Spinal cord (tissue), 10 donors: ENCODE measurements at places on chromosomes 1 and 21. TPM values are rescaled to one million over a fixed set of nuclear protein-coding genes. Genes with fewer than 3 reads are reported as not detected.

GRCh38 chr1:236103059-236103458 lies 38.2 kb upstream of the NID1 start:
- no peaks in the 10 kb centered on the region for H3K27me3 ChIP-seq
- H3K4me3 ChIP-seq, result no peak overlapping the region
- DNase-seq, result no peak
- no peaks in the 10 kb centered on the region for H3K36me3 ChIP-seq
- H3K27ac ChIP-seq, result no peak overlapping the region

DNA sequence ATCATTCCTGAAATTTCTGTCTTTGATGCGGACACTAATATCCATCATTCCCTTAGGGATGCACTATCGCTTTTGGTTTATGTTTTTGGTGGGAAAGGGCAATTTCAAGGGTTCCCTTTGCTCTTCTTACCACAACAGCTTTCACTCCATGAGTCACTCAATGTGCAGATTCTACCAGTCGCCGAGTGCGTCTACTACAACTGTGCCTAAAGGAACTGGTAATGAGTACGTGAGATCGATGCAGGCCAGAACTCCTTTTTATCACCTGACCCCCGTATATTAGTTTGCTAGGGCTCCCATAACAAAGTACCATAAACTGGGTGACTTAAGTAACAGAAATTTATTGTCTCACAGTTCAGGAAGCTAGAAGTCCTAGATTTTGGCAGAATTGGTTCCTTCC lies 27.5 kb upstream of the TMEM54 start:
- no peak overlapping the region for H3K4me3 ChIP-seq
- H3K4me1 ChIP-seq, result peaks cover 17% of the 10 kb centered on the region
- no peak for DNase-seq
- H3K36me3 ChIP-seq, result no peaks in the 10 kb centered on the region
- H3K27ac ChIP-seq, result no peak overlapping the region
- H3K27me3 ChIP-seq, result peaks cover 19% of the 10 kb centered on the region

GRCh38 chr1:46533179-46533864 lies 18.1 kb downstream of the KNCN start:
- H3K36me3 ChIP-seq, result no peaks in the 10 kb centered on the region
- H3K27me3 ChIP-seq, result peaks cover 23% of the 10 kb centered on the region
- H3K4me3 ChIP-seq, result no peak overlapping the region
- H3K27ac ChIP-seq, result no peak overlapping the region
- no peak for DNase-seq
- peaks cover 12% of the 10 kb centered on the region for H3K4me1 ChIP-seq

DNA sequence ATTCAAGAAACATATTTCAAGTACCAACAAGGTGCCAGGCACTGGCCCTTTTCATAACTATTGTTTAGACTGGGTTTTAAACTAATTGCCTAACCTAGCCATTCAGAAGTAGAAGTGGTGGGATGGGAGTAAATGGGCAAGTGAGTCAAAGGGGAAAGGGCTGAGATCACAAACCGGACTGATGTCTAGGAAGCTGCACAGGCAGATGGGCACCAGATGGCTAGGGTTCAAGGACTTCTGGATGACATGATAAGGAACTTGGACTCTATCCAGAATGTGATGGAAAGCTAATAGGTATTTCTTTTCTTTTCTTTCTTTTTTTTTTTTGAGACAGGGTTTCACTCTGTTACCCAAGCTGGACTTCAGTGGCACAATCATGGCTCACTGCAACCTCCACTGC lies 46.6 kb downstream of the LYST start:
- H3K4me3 ChIP-seq, result no peak overlapping the region
- H3K27me3 ChIP-seq, result no peaks in the 10 kb centered on the region
- H3K4me1 ChIP-seq, result no peaks in the 10 kb centered on the region
- no peaks in the 10 kb centered on the region for H3K36me3 ChIP-seq

Gene TNFRSF8
- 0.20 TPM for total RNA-seq

Gene CTH
- total RNA-seq, result 6.0 TPM

Gene NBPF19
- total RNA-seq, result 21.9 TPM

Gene CA14
- 11.1 TPM for total RNA-seq
